ENCODE measurements at places on chromosomes 11 and 22.
A peak's percentile ranks its signal among the peaks of the same experiment; 100 is the strongest.

GRCh38 chr11:86816251-86816726, 15.9 kb downstream of the PRSS23 start:
- no peak for DNase-seq

GRCh38 chr11:35838071-35838470, 105.8 kb upstream of the LDLRAD3 start:
- DNase-seq = peak; percentile 8

DNA sequence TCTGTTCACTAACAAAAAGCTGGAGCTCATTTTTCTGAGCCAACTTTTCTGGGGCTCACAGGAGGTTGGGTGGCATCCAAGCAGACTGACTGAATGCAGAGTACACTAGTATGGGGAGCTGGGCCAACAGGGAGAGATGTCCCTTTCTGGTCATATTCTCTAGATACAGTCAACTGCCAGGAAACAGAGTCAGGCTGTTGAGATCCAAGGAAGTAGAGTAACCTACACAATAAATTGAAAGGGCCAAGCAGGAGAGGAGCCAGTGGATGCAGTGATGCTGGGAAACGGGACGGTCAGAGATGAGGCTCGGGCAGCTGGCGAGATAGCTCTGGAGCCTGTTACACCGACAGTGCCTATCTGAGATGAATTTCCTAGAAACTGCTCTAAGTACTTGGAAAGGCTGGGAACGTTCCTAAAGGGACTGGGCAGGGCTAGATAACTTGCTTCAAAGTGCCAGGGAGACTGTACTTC, 71.1 kb downstream of the LARGE2 start:
- peak; percentile 13 for DNase-seq

DNA sequence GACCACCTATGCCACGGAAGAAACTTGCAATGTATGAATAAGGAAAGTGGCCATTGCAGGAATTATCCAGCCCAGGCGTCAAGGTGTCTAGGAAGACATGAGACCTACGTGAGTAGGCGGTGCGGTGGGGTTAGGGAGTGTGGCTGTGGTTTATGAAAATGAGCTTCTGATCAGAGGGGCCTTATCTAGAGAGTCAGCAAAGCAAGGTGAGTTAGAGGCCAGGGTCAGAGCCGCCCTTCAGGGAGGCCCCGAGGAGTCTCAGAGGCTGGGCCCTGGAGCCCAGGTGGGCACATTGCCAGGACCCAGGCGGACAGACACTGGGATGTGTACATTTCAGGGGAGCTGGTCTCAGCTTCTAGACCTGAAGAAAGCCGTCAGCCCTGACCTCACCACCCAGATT, 13.8 kb upstream of the LINC01488 start:
- no peak for DNase-seq

DNA sequence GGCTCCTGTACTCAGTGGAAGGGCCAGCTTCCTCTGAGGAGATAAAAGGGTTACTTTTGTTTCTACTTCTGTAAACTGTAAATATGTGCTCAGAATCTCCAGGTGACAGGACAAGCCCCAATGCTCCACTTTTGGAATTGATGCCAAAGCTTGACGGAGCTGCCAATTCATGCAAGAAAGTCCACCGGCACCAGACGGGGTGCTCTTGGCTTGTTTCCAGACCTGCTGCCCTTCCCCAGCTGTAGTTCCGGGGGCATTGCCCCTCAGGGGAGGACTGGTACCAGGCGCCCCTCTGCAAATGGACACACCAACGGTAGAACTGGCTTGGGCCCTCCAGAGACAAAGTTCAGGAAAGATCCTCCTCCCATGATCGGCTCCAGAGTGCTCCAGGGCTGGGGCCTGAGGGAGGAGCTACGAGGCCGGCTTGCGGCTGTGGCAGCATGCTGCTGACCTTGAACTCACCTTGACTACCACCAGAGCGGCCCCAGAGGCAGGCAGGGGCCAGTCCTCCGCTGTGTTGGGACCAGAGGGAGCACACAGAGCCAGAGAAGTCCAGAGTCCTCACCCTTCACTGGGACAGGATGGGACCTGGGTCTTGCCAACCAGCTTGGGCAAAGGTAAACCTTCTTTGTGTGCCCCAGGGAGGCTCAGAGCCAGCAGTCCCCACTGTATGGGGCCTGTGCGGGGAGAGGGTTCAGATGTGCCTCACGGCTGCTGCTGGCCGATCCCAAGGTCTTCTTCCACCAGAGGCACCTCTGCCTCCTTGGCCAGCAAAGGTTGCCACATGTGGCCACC, 17.8 kb upstream of the OAF start:
- DNase-seq = no peak

GRCh38 chr11:92838759-92839310, 130.6 kb upstream of the MTNR1B start:
- no peak for DNase-seq

- no peak for DNase-seq
Measured at GRCh38 chr11:71140206-71140919, 112.0 kb downstream of the SHANK2 start.

GRCh38 chr11:55503449-55503848, 50.8 kb upstream of the OR4C15 start:
- DNase-seq = no peak

- no peak for DNase-seq
Measured at GRCh38 chr11:129947474-129947873, 52.1 kb upstream of the NFRKB start.

DNA sequence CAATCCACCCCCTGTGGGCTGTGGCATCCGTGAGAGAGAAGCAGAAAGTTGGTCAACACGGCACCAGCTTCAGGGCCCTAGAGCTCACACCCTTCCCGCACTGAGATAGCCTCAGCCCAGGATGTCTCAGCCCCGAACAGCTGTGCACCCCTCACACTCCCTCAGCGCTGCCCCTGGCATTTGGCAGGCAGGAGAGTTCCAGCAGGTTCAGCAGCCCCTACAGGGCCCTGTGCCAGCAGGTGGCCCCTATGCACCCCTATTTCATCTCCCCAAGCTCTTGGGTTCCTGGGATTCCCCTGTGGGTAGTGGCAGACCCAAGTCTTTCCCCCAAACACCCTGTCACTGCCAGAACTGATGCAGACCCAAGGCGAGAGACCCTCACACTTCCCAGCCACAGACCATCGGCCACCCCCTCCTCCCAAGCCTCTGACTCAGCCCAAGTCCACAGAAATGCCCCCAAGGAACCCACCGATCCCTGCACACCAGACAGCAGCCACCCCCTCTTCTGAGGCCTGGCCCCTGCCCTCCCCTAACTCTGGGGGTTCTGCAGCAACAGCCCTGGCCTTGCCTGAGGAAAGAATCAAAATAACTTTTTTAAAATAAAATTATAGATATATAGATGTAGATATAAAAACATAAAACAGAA, 183.6 kb downstream of the IGLL1 start:
- no peak for DNase-seq

DNA sequence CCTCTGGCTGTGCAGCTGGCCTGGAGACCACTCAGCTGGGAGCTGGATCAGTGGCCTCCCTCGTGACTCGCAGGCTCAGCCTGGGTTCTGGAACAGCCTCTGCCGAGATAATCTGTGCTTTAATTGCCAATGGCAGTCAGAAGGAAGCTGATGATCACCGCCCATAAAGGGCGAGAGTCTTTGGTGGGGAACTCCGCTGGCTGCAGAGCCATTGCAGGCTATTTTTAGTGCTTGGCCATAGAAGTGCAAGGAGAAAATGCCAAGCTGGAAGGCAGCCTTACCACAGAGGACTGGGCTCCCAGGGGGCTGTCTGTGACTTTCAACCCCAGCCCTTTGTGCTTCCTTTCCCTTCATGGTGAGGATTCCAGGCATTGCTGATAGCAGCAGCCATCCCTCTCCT, 62.2 kb upstream of the TENM4 start:
- DNase-seq = no peak

DNA sequence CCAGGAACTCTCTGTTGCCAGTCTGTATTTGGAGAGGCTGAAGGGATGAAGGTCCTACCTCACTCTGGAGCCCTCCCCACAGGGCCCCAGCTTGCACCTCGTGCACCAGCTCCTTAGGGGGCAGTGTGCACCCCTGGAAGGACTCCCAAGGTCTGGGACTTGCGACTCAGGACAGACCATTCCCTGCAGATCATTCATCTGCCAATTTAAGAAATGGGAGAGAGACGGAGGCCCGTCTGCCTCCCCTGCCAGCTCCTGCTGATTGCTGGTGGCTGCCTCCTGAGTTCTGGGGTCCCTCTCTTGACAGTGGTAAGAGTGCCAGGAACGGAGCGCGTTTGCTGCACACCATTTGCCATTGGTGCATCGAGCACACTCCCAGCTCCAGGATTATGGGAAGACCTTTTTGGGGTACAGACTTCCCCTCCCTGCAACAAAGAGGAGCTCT, 27.4 kb upstream of the MALAT1 start:
- no peak for DNase-seq

GRCh38 chr22:49150801-49151221, 676.9 kb downstream of the BRD1 start:
- DNase-seq = no peak

- no peak for DNase-seq
Measured at GRCh38 chr11:73152861-73153483, 10.9 kb upstream of the FCHSD2 start.

- no peak for DNase-seq
Measured at GRCh38 chr11:12581416-12581815, 92.8 kb upstream of the TEAD1 start.

DNA sequence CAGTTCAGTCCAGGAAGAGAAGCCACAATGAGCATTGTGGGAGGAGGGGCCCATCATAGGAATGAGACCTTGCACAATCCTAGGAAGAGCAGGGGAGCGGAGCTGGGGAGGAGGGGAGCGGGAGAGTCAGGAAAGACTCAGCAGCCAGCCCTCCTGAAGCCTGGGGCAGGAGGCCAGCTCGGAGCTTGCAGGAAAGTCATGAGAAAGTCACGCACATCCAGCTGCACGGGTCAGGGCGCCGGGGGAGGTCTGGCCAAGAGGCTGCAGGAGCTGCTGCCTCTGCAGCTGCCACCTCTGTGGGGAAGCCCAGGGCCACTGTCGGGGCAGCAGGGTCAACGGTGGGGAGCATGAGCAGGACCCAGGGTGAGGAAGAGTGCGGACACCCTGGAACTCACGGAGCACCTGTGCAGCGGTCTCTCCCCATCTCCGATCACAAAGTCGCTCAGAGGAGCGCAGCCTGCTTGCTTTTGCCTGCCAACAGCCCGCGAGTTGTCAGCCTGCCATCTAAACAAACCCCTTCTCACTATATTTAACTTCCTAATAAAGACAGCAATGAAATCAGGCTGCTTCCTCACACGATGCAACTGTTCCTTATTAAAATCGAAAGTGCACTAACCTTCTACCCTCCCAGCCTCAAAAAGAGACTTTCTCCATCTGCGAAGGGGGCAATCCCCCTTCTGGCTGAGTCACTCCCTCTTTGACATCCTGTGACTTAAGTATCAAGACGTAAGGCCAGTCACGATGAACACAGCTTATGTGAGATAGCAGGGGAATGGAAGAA, 52.9 kb upstream of the RTL6 start:
- peak; percentile 88 for DNase-seq

GRCh38 chr11:64165481-64165841, 452 bp downstream of the MACROD1 start:
- DNase-seq = no peak

DNA sequence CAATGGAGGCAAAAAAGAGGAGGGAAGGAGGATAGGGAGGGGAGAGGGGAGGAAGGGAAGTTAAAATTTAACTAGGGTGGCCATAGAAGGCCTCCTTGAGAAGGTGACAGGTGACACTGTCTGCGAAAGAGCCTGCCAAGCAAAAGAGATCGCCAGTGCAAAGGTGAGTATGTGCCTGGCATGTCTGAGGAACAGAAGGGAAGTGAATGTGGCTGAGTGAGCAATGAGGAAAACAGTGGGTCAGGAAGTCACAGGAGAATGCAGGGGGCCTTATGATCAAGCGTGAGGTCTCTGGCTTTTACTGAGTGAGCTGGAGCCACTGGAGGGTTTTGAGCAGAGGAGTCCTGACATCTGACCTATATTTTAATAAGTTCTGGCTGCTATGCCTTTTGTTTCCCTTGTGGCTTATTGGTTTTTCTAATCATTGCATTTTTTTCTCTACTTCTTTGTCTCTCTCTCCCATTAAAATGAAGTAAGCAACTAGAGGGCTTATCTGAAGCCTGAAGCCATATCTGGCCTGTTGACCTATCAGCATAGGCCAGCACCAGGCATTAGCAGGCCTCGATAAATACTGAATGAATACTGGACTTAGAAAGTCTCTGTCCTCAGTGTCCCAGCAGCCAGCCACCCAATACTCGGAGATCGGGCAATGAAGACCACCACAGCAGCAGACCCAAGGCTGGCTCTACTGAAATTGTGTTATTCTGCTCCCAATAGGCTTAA, 5.6 kb downstream of the AP1B1 start:
- no peak for DNase-seq

GRCh38 chr22:30705710-30706651, 11.3 kb downstream of the OSBP2 start:
- DNase-seq = peak; percentile 67

- DNase-seq = no peak
Measured at GRCh38 chr11:19800714-19801519, 88.3 kb downstream of the NAV2 start.

DNA sequence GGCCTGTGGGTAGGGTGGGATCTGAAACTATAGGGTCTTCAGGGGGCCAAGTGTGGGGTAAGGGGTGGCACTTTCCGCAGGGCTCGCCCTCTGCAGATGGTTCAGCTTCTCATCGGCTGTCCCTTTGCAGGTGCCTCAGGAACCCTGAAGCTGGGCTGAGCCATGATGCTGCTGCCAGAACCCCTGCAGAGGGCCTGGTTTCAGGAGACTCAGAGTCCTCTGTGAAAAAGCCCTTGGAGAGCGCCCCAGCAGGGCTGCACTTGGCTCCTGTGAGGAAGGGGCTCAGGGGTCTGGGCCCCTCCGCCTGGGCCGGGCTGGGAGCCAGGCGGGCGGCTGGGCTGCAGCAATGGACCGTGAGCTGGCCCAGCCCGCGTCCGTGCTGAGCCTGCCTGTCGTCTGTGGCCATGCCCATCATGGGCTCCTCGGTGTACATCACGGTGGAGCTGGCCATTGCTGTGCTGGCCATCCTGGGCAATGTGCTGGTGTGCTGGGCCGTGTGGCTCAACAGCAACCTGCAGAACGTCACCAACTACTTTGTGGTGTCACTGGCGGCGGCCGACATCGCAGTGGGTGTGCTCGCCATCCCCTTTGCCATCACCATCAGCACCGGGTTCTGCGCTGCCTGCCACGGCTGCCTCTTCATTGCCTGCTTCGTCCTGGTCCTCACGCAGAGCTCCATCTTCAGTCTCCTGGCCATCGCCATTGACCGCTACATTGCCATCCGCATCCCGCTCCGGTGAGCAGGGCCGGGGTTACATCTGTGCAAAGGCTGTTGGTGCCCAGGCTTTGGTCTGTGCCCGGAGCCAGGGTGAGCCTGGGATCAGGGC, 5.8 kb downstream of the ADORA2A start:
- no peak for DNase-seq

GRCh38 chr11:117717485-117718314, 79.3 kb downstream of the DSCAML1 start:
- no peak for DNase-seq

GRCh38 chr22:39898997-39899396, 1.9 kb upstream of the GRAP2 start:
- no peak for DNase-seq

All from fibroblast of skin of left biceps (primary cell).